ENCODE measurements at places on chromosomes 12 and 14. TPM values are rescaled to one million over a fixed set of nuclear protein-coding genes. Genes with fewer than 3 reads are reported as not detected.

Gene CLSTN3
- 16.4 TPM for total RNA-seq

Gene KRT82
- not detected for total RNA-seq

Gene POTEM
- total RNA-seq, result not detected

Gene TAS2R7
- total RNA-seq, result not detected

Gene ARHGEF25
- 129 TPM for total RNA-seq

Gene NPFF
- total RNA-seq, result not detected

Gene PTPRR
- total RNA-seq, result 16.6 TPM

Gene CELA1
- not detected for total RNA-seq

GRCh38 chr12:102652645-102653313 lies 172.4 kb upstream of the IGF1 start:
- DNase-seq, result no peak

- DNase-seq, result no peak
Observed at GRCh38 chr12:15613981-15614380, 175.2 kb downstream of the EPS8 start.

GRCh38 chr14:64541972-64542835 lies 1.7 kb downstream of the HSPA2 start:
- peak; percentile 41 for DNase-seq

GRCh38 chr12:80692114-80692513 lies 15.3 kb upstream of the MYF6 start:
- DNase-seq, result no peak

DNA sequence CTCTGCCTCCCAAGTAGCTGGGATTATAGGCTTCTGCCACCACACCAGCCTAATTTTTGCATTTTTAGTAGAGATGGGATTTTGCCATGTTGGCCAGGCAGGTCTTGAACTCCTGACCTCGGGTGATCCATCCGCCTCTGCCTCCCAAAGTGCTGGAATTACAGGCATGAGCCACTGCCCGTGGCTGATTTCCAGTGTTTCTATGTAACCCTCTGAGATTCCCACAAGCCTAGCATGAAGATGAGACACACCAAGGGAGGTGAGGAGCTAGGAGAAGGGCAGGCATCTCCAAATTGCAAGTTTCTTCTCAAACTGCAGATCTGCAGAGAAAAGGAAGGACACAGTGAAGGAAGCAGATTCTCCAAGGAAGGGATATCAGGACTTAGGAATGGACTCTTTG lies 125.0 kb downstream of the CACNA1C start:
- DNase-seq, result no peak

DNA sequence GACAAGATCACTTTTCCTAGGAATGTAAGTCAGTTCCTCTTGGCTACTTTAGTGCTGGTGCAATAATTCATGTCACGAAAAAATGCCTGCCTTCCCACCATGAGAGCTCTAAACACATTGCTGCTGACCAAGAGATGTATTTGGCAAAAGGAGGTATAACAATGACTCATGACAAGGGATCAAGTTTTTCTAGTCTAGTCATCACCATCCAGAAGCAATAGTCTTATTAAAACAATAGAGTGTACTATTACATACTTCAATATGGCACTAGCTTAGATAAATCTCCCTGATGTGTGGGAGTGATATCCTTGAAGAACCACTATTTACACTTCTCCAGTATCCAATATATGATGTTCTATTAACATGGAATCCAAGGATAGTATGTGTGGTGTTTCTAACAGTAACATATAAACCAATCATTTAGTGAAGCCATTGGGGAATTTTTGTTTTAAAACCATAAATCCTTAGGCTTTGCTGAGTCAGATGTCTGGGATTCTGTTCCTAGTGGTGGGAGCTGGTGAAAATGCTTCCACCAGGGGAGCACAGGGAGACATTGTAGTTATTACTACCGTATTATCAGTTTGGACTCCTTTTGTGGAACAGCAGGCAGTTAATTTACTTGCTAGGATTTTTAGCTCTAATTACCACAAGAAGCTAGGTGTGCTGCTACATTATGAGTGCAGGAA lies 1387.5 kb downstream of the LRFN5 start:
- DNase-seq, result no peak

DNA sequence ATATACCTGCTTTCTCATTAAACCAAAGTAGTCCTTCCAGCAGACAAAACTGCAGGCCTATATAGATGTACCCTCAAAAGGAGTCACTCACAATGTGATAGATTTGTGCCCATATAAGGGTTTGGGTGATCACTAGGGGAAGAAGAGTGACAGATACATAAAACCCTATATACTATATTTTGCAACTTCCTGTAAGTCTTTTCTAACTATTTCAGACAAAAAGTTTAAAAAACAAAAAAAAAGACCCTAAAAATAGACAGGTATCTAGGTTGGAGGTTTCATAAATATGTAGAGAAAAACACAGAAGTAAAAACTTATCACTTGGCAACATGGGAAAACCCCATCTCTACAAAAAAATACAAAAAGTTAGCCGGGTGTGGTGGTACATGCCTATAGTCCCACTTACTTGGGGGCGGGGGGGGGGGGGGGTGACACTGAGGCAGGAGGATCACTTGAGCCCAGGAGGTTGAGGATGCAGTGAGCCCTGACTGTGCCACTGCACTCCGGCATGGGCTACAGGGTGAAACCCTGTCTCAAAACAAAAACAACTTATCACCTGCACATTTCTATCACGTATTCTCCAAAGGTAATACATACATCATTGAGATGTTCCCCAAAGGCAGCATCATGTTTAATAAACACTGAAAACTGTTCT lies 2.9 kb downstream of the VCPKMT start:
- no peak for DNase-seq

GRCh38 chr14:101054671-101055070 lies 151.1 kb upstream of the RTL1 start:
- no peak for DNase-seq

- DNase-seq, result no peak
Observed at GRCh38 chr14:75282170-75282554, 3.5 kb downstream of the FOS start.

GRCh38 chr12:26009593-26009992 lies 51.1 kb downstream of the RASSF8 start:
- DNase-seq, result no peak

DNA sequence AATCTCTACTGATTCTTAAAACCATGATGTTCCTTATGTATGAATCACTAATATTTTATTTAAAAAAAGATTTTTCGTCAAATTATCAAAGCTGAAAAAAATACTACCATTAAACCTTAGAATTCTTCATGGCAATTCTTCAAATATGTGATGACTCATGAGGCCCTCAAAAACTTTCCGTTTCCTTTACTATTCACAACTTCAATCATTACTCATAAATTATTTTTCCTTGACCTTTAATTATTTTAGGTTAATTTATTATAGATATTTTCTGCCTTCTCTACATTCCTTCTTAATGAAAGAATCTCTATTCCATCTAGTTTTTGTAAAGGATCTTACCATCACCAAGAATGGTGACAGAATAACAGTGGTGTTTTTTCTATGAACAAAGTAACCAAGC lies 162.1 kb upstream of the SOX5 start:
- DNase-seq, result no peak

DNA sequence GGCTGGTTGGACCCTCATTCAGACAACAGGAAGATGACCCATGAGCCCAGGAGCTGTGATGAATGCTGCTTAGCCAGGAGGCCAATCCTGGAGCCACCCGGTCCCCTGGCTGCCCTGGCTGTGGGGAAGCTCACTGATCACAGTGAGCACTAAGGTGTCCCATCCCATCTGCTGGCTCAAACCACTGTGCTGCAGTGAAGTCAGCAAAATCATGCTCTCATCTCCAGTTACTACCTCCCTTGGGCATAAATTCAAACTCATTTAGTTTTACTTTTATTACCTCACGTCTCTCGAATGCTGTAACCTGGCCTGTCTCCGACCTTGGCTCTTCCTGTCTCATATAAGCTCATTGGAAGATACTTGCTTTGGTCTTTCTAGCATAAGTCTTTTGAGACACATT lies 112.4 kb downstream of the APAF1 start:
- no peak for DNase-seq

DNA sequence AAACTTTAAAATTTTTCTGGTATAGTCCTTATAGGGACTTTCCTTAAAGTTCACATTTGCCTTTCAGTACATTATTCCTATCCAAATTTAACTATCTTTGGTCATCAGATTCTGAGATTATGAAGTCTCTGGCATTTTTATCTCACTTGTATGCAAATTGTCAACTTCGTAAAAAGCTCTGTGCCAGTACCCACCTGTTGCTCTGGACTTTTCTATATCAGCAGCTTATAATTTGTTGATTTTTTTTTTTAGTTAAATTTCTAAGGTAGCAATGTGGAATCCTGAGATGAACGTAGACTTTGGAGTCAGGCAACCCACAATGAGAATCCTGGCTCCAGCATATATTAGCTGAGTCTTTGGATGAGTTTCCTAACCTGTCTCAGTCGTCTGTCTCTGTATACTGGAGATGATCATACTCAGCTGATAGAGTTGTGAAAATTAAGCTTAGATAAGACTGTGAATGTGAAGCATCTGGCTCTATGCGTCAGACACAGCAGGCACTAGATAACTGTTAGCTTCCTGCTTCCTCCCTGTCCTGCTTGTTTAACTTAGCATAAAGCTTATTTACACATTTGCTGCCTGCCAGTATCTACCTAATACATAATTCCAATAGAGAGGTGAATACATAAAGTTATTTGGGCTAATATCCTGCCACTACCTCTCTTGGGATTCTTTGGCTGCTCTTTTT lies 59.8 kb downstream of the MARK3 start:
- DNase-seq, result no peak

GRCh38 chr12:69254046-69254445 lies 14.7 kb downstream of the CPSF6 start:
- no peak for DNase-seq

- peak; percentile 51 for DNase-seq
Observed at GRCh38 chr12:119593578-119594398, at the start of gene TMEM233. TMEM233 (plus strand) TSS chr12:119593774; CDS start chr12:119593849, 75 bp downstream.

GRCh38 chr12:89351489-89352241 lies 636 bp downstream of the DUSP6 start:
- DNase-seq, result peak; percentile 50

DNA sequence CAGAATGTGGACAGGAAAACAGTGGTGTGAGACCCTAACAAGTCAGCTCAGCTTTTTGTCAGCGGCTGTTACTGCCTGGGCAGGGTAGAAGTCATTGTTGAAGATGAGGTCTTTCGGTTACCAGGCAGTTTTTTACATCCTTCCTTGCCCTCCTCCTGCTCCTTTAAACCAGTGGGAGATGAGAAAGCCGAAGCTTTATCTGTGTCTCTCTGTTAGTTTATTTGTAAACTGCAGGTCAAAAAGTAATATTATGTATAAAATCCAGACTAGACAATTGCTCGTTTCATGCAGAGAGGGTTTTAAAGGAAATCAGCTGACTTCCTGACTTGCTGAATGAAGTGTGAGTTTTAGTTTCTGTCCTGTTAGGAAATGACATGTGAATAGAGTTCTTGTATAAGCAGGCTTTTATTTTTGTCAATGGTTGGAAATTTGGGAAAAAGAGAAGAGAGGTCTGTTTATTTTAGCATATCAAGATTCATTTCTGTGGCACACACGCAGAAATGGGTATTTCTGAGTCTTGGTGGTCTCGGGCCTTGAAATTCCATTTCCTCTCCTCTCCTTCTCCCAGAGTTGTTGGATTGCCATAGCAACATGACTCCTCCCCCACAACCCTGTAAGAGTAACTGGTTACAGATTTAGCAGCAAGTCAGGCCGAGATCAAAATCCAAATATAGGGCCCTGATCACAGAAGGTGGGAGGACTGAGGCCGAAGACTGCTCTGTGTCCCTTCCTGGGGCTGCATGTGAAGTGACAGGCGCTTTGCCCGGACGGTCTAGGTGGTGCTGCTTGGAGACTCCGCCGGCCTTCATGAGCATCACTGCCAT lies 60.8 kb downstream of the SAMD4A start:
- no peak for DNase-seq

DNA sequence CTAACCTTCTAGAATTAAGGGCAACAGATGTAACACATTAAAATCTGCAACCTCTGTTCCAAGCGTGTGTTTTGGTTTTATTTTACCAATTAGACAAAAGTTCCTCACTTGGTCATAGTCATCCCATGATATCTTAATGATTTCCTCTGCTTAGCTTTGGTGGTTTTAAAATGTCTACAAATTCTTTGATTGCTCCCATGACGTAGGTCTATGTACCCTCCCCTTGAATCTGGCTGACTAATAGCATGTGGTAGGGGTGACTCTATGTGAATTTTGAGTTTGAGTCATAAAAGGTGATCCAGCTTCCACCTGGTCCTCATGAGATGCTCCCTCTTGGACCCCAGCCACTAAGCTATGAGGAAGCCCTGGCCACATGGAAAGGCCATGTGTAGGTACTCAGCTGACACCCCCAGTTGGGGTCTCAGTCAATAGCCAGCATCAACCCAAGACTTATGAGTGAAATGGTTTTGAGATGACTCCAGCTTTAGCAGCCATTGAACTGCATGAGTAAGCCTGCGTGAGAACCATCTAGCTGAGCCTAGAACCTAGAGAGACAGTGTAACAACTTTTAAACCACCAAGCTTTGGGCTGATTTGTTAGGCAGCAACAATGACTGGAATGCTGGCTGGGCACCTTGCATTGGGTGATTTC lies 247.1 kb downstream of the MSRB3 start:
- DNase-seq, result no peak

- no peak for DNase-seq
Observed at GRCh38 chr14:96252999-96253539, 2.9 kb upstream of the BDKRB1 start.

DNA sequence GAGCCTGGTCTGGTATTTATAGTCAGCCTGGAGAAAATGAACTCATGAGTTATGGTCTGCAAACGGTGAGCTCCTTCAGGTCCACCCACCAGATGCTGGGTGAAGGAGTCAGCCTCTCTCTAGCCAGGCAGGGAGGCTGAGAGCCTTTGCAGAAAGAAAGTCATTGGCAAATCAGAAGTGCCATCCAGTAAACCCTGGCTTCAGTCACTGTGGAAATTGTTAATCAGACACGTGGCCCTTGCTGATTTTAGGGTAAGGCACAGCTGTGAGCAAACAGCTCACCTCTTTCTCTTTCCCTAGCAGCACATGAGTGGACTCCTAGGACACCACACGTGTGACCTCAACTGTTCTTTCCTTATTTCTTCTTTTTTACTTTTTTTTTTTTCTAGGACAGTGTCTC lies 44.9 kb downstream of the CHST11 start:
- no peak for DNase-seq

DNA sequence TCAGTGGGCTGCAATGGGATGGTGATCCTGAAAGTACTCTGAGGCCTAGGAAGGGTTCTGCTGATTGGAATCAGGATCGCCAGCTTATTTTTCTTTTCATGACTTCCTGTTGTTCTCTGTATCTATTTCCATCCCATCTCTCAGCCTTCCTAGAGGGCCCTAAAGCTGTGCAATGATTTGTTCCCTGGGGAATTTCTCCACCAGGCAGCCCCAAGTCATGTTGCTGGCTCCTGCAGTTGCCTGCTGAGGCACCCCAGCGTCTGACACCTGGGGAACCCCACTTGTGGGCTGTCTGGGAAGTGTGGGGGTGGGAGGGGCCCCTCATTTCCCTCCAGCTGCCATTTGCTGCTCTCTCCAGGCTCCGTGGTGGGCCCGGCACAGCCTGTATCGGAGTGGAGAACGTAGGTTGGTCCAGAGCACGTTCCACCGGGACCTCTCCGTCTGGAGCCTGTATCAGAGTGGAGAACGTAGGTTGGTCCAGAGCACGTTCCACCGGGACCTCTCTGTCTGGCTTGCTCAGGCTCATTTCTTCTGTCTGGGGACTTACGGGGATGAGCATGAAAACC lies 138.3 kb downstream of the TSPAN9 start:
- no peak for DNase-seq

Measured in mucosa of descending colon (tissue), 3 donors.